ENCODE measurements at places on chromosomes 16 and 17.

DNA sequence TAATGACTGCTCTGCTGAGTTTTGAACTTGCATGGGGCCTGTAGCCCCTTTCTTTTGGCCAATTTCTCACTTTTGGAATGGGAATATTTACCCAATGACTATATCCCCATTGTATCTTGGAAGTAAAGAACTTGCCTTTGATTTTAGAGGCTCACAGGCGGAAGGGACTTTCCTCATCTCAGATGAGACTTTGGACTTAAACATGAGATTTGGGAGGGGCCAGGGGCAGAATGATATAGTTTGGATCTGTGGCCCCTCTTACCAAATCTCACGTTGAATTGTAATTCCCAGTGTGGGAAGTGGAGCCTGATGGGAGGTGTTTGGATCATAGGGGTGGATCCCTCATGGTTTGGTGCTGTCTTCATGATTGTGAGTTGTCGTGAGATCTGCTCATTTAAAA is 42.7 kb upstream of the SDK2 start:
- no peak for DNase-seq

DNA sequence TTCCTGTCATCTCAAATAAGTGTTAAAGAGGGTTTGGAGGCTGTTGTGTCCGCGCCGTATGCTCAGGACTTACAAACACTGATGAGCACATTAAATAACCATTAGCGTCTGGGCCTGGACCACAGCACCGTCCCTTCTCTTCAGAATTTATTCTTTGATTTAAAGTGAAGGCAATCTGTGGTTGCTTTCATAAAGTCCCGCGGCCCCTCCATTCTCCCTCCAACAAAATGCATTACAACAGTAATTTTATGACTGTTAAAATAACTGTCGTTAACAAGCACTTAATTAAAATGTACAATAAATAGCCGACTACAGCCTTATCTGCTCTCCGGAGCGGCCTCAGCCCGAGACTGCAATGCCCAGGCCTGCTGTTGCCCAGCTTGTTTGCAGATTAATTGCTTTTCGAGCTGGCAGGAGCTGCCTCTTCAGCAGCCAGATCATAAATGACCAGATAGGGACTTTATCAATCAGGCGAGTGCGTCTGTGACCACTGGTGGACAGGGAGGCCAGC is 30.6 kb upstream of the IRX3 start:
- no peak for DNase-seq

DNA sequence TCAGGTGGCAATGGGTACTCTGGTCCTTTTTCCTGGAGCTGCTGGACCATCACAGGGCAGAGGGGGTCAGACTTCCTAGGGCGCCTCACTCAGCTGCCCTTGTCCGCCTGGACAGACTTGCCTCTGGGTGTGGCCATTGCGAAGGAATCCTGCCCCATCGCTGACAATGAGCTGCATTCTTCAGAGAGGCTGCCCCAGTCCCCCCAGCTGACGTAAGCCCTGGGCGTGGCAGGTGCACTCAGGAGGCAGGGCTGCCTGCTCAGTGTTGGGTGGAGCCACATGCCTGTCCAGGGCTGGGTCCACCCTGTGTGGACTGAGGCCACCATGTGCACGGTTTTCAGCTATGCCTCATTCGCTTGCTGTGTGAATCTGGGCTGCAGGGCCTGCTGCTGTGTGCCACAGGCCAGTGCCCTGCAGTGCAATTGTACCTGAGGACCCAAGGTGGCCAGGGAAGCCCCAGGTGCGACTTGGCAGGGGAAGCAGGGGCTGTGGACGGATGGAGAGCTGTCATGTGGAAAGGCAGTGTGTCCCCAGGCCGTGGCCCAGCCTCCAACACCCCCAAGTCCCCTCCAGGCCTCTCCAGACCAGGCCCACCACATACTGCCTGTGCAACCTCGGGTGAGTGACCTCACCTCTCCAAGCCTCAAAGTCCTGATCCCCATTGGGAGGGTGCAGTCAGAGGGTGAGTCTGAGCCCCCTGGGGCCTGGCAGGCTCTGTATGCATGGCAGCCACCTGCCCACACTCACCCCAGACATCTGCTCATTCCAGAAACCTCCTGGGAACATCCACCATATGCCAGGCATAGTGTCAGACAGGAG is 14.0 kb upstream of the MPRIP start:
- DNase-seq: peak; percentile 43

DNA sequence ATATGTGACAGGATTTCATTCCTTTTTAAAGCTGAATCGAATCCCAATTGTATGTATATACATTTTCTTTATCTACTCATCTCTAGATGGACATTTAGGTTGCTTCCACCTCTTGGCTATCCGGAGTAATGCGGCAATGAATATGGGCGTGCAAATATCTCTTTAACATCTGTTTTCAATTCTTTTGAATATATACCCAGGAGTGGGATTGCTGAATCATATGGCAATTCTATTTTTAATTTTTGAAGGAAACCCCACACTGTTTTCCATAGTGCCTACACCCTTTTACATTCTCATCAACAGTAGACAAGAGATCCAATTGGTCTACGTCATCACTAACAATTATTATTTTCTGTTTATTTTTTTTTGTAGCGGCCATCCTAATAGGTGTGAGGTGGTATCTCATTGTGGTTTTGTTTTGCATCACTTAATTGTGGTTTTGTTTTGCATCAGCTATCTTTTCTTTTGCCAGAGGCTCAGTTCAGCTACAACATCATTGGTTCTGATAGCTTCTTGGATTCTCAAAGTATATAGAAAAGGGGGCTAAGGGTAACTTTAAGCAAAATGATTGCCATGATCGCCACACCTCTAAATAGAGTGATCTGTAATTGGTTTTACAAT is 25.6 kb upstream of the MAP2K6 start:
- DNase-seq: no peak

GRCh38 chr16:7517496-7517895 is 184.9 kb downstream of the RBFOX1 start:
- peak; percentile 38 for DNase-seq

GRCh38 chr17:18968345-18968744 is 16.4 kb downstream of the SLC5A10 start:
- no peak for DNase-seq

GRCh38 chr17:39738983-39739884 is 1.5 kb downstream of the GRB7 start:
- peak; percentile 10 for DNase-seq

GRCh38 chr16:28606291-28607115 is 3.3 kb downstream of the SULT1A1 start:
- DNase-seq: no peak

DNA sequence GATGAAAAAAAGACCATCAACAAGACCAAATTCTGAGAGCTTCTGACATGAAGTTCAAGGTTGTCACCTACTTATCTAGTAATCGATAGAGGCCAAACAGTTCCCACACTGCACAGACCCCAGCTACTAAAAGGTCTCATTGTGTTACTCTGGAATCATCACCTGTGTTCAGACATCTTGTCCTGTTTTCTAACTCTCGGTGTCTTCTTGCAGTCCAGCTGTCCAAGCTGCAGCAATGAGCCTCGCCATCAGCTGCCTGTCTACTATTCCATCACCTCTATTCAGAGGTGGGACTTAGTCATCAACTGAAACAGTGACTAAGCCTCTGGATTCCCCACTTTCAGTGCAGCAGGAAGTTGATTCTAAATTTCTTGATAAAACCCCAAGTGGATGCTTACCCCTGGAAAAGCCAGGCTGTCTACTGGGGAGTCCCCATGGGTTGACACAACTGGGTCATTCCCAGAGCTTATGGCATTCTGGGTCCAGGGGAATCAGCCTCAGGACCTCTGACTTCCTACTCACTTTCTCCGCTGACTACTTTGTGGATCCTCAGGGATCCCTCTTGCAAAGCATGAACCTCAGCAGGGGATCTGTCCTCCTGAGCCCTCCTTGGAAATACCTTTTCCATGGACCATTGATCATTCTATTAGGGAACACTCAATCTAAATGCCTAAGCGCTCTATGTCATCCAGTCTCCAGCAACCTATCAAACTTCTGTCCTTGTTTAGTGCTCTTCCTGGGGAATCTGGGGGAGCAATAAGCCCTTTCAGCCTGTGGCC is 46.5 kb downstream of the HNF1B start:
- DNase-seq: no peak

DNA sequence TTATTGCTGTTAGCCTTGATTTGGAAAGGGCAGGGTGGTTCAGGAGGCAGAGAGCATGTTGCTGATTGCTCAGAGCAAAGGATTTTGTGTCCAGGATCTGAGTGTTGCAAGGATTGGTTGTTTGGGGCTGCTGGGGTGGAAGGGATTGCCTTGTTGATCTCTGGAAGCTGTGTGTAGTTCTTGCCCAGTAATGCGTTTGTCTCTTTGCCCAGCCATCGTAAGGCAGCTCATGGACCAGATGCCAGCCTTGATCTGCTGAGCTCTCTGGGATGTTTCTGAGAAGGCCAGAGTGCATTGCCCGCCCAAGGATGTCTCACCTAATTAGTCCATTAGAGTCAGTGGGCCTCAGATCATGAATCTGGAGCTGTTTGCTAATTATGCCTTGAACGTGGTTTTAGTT is 33.6 kb downstream of the NKD1 start:
- no peak for DNase-seq

DNA sequence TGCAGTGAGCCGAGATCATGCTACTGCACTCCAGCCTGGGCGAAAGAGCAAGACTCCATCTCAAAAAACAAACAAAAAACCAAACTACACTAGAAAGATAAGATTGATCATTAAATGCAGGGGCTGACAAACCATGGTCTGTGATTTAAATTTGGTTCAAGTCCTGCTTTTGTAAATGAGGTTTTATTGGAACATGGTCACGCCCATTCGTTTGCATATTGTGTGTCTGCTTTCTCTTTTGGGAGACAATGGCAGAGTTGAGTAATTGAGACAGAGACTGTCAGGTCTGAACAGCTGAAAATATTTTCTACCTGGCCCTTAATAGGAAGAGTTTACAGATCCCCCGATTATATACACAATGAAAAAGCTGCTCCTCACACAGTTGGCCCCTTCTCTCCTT is 235.5 kb upstream of the EEF2KMT start:
- no peak for DNase-seq

DNA sequence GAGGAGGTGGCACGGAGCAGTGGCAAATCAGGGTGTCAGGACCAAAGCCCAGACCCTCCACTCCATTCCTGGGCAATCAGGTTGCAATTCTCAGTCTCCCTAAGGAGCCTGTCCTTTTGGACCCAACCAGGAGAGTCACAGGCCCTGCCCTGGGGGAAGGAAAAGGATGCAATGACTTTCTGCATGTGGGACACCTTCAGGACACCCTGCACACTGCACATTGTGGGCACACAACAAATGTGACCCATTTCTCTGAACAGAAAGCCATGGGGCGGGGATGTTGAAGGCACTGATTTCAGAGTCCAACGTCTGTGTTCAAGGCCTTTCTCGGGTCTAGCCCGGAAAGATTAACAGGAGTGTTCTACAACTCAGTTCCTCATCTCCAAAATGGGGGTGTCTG is 286.2 kb upstream of the FOXF1 start:
- DNase-seq: no peak

DNA sequence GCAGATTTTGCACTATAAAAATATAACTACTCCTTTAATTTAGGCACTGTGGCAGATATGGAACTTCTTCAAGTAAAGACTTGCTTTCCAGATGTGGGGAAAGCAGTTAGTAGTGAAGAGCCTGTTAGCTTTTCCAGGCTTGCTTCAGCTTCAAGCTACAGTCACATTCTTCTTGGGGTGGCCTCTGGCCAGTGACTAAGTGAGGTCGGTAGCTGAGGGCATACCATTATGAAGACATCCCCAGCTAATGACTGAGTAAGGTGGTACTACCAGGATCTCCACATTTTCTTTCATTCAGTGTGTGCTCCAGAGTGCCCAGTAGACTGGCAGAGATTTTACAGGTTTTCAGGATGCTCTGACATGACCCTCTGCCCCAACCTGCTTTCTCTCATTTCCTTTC is 167.1 kb upstream of the KIF2B start:
- DNase-seq: no peak

DNA sequence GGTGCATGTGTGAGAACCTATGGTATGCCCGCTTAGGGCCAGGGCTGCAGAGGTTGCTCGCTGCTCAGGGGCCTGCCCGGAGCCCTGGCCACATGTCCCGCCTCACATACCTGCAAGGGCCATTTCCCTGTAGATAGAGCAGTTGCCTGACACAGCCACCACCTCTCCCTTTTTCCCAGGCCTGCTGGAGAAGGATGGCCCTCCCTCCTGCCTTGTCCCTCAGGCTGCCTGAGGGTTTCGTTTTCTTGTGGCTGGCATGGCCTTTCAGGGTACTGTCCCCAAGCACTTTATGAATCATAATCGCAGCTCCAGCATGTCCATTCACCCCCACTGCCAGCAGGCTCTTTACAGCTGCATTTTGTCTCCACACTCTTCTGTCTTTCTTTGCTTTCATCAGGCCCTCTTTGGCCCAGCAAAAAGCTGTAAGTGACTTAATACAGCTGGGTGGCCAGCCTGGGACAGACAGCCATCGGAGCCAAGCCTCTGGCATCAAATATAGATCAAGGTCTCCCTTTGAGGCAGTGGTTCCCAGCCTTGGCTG is 65.7 kb downstream of the MPRIP start:
- DNase-seq: no peak

DNA sequence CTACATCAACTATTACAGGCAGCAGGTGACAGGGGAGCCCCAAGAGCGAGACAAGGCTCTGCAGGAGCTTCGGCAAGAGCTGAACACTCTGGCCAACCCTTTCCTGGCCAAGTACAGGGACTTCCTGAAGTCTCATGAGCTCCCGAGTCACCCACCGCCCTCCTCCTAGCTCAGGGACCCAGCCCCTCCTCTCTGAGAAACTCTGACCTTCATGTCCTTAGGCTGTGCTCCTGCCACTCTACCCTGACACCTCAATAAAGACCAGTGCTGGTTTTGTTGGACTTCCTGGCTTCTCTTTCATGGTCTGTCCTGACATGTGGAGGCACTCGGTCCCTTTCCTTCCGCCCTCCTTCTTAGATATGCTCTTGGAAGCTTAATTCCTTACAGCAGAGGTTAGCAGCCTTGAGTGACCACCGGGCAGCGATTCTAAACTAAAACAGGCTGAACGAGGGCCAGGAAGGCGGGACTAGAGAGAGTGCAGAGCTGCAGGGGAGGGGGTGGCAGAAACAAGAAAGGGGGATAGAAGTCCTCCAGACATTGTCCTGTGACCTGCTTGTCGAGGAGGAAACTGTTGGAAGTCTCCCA is 915 bp downstream of the AHSP start:
- no peak for DNase-seq

- no peak for DNase-seq
Measured at GRCh38 chr17:69761011-69761410, 314.0 kb upstream of the KCNJ16 start.

GRCh38 chr16:72846594-72846993 is 201.3 kb downstream of the ZFHX3 start:
- DNase-seq: no peak

- no peak for DNase-seq
Measured at GRCh38 chr17:47801176-47801765, 20.3 kb downstream of the OSBPL7 start.

DNA sequence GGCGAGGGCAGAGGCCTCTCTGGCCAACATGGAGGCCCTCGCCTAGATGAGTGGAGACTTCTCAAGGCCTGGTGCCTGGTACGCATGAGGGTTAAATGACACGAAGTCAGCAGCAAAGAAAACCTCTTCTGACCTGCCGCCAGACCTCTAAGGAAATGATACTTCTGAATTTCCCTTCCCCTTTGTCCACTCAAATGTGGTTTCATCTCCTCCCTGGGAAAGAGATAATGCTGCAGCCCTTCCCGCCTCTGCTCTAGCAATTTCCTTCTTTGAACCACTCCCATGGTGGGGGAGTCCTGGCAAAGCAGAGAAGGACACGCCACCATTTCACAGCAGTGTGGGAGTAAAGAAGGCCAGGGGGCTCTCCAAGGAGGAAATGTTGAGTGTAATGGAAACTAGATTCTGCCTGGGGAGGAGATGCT is 65.7 kb upstream of the BCAR1 start:
- no peak for DNase-seq
